ENCODE measurements at places on chromosomes 16 and 17.

GRCh38 chr16:66093191-66093590 lies 273.3 kb upstream of the CDH5 start:
- no peak for DNase-seq

GRCh38 chr17:32488604-32489180 lies 1.9 kb downstream of the CDK5R1 start:
- no peak for DNase-seq

GRCh38 chr17:36703860-36704266 lies 102.5 kb downstream of the MRM1 start:
- peak; percentile 27 for DNase-seq

DNA sequence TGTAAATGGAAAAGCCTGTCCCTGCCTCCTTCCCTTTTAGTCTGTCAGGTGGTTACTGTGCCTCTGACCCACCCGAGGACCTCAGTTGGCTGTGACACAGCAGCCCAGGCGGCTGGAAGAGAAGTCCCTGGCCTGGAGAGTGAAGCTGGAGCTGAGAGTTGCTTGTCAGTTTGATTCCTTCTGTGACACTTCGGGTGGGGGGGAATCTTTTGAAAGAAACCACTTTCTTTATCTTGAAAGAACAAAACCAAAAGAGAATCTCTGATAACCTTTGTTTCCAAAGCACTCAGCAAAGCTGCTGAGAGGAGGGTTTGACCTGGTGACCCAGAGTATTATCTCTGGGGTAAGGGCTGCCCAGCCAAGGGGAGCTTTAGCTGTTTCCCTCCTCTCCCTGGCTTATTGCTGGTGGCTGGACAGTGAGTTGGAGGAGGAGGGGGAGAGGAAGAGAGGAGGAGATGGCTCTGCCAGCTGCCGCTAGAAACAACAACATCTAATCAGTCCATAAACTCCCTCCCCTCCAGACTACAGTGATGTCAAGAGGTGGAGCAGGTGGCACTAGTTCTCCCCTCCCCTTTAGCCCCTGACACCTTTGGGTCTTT lies 34.0 kb downstream of the YPEL2 start:
- DNase-seq = peak; percentile 60

DNA sequence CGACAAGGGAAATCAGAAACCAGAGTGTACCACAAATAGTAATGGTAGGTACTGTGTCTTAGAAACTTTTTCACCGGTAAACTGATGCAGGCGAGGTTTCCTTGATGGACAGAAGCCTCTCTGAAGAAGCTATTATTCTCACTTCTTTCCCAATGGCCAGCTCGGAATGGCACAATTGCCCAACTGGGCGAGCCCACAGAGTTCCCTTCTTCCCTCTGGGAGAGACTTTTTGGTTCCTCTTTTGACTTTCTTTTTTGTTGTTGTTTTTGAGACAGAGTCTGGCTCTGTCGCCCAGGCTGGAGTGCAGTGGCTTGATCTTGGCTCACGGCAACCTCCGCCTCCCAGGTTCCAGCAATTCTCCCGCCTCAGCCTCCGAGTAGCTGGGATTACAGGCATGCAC lies 16.9 kb downstream of the SLC43A2 start:
- no peak for DNase-seq

Data from NCI-H526 treated with DMSO at 0.1 percent for 48 hours (cell line).